Activated naive CD4-positive, alpha-beta T cell treated with anti-CD3 and anti-CD28 coated beads for 36 hours (primary cell): ENCODE measurements at places on chromosomes 7 and 10.

DNA sequence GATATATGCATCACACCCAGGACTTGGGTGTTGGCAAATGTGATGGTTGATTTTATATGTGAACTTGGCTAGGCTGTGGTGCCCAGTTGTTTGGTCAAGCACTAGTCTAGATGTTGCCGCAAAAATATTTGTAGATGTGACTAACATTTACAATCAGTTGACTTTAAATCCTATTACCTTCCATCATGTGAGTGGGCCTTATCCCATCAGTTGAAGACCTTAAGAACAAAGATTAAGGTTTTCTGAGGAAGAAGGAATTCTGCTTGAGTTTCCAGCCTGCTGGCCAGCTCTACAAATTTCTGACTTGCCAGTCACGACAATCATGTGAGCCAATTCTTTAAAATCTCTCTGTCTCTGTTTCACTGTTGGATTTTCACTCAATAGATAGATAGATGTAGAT is 20.3 kb downstream of the TSPAN13 start:
- DNase-seq = no peak

- DNase-seq = no peak
Measured at GRCh38 chr10:12822893-12823170, 178.7 kb downstream of the CCDC3 start.

DNA sequence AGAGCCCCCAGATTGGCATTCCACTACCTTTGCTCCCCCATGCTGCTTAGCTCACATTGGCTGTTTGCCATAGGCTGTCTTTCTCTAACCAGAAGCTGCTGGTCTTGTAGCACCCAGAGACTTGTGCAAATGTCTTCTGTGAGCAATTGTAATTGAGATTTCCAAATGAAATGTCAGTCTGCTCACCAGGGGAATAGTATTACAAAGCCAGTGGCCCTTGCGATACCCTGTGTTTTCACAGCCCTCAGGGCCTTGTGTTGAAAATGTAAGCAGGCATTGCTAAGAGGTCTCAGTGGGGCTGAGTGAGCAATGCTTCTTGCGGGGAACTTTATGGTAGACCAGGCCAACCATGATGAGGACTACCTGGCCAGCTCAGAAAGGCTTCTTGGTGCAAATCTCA is 746.5 kb downstream of the LRMDA start:
- DNase-seq = no peak

- no peak for DNase-seq
Measured at GRCh38 chr10:13053794-13054462, 46.0 kb upstream of the OPTN start.

- DNase-seq = no peak
Measured at GRCh38 chr10:45417746-45418145, 43.7 kb downstream of the ALOX5 start.

DNA sequence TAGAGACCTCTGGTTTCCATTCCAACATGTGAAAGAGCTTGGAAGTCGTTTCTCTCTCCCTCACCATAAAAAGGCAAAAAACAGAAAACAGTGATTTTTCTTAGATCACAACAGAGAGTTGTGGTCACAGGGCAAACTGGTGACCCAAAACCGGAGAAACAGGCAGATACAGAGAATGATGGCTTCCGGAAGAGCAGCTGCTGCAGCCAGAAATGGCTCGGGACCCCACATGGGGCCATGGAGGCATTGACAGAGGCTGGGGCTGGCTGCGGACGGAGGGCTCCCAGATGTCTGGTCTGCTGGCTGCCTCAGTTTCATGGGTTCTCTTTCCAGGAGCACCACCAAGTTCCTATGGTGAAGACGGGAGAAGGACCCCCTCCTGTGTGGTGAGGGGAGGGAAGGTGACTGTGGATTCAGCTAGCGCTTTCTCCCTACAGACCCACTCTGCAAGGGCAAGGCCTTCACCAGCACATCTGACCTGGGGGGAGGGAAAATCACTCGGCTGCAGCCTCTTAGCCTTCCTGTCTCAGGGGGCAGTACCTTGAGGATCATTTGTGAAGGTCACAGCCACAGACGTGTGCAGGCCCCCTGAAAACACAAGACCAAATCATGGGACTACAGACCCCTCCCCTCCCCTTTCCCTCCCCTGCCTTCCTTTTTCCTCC is 81.4 kb downstream of the WDR37 start:
- no peak for DNase-seq

DNA sequence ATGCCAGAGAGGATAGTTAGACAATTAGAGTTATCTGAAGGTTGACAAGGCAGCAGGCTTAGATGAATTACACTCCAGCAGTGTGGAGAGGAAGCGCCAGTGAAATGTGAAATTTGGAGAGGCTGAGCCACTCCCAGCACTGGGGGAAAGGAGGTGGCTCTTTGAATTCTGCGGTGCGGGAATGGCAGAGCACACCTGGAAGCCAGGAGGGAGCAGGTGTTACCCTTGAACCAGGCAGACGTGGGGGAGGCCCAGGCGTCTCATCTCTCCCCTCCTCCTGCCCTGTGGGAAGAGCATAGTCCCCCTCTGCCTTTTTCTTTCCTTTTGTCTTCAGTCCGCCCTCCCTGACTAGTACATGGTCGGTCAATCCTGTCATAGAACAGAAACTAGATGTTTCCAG is 203.1 kb downstream of the DPP6 start:
- no peak for DNase-seq

- DNase-seq = no peak
Measured at GRCh38 chr7:139716156-139716942, 61.4 kb downstream of the HIPK2 start.

DNA sequence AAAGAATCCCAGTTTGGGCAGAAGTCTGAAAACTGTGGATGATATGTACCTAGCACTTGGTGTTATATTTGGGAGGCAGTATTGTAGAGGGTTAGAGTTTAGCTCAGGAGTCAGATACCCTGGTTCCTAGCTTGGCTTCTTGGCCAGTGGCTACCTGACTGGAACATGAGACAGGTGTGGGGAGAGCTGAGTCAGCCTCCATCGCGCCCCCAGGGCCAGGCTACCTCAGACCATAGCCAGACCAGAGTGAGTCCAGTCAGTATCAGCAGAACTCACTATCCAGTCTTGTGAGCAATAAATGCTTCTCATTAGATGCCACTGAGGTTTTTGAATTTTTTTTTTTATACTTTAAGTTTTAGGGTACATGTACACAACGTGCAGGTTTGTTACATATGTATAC is 26.0 kb downstream of the CYP3A5 start:
- DNase-seq = no peak

DNA sequence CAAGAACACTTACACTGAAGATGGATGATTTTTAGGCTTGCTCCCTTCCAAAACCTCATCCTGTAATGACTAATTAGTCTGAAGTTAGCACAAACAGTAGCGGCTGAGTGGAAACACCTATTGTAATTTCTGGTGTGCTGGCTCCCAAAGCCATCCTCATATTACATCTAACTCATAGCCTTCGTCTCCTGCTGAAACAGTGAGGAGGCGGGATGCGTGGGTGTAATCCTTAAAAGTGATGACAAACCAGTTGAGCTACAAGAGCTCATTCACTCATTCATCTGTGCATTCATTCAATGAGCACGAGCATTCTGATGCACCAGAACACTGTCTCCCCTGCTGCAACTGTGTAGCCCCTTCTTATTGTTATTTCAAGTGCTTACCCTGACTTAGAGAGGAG is 235.3 kb downstream of the CALN1 start:
- DNase-seq = no peak

GRCh38 chr7:3415861-3416312 is 114.8 kb downstream of the SDK1 start:
- DNase-seq = no peak

GRCh38 chr7:106365252-106366005 is 80.6 kb upstream of the NAMPT start:
- peak; percentile 38 for DNase-seq

DNA sequence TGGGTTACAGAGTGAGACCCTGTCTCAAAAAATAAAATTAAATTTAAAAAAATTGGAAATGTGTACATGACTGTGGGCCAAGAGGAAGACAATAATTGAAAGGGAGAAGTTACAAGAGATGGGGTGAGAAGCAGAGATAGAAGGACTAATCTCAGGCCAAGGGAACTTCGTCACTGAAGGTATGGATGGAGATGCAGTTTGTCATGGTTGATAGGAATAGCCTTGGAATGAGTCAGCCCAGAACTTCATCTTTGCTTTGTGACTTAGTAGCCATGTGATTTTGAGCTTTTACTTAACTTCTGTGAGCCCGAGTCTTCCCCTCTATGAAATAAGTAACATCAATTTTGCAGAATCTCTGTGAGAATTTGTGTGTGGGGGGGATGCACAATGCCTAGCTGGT is 6.5 kb upstream of the PODXL start:
- DNase-seq = no peak
